ENCODE measurements at places on chromosomes 1 and 21.

DNA sequence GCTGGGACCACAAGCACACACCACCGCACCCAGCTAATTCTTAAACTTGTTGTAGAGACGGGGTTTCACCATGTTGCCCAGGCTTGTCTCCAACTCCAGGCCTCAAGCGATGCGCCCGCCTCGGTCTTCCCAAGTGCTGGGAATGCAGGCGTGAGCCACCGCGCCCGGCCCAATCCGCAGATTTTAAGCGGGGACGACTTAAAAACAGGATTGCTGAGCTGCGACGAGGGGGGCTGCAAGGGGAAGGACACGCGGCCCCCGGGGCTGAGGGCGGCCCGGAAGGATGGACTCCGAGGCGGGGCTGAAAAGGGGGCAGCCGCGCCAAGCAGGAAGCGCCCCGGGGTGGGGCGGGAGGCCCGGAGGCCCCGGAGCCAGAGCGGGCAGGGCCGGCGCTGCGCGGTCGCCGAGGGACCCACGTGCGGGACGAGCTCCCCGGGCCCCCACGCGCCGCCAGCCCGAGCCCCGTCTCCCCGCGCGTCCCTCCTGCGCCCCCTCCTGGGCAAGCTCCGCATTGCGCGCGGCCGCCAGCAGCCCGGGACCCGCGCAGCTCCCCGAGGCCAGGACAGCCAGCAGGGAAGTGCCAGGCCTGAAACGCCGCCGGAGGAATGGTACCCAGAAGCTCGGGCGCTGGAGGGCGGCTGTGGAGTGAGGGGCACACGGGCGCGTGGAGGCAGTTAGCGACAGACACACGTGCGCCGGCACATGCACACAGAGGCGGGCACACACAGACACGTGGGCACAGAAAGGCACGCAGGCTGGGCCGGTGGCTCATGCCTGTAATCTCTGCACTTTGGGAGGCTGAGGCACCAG is 5.5 kb upstream of the PRKCZ start:
- peak; percentile 93 for DNase-seq

GRCh38 chr1:8097908-8098307 is 71.8 kb upstream of the ERRFI1 start:
- no peak for DNase-seq

DNA sequence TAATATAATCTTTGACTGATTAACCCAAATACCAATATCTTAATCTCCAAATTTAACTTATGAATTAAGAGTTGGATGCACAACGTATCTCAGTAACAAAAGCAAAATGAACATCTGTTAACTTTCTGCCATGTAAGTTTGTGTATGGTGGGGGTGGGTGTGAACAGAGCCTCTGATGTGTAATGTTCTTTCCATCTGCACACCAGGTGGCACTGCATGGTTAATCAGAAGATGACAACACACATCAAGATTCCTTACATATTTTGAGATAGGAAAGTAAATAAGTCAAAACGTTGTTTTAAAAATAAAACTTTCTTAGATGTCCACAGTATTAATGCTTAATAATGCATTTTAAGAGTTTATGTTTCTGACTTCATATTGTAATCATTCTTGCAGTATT is 251.9 kb downstream of the DPYD start:
- no peak for DNase-seq

- DNase-seq: no peak
Measured at GRCh38 chr1:58931756-58932155, 147.9 kb upstream of the JUN start.

DNA sequence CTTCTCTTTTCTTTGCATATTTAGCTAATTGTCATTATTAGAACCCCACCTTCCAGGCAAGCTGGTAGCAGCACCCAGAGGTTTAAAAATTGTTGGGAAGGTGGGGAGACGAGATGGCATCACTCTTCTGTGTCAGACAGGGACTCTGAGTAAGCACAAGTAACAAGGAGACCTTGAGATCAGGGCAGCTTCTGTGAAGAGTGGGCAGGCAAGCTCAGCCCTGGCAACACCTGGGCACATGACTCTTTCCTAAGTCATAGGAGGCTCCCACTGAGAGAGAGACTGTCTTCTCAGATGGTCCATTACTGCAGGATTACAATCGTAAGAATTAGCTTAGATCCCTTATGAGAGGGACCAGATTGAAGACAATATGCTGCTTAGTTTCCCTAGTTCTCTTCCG is 183.5 kb downstream of the BRINP2 start:
- DNase-seq: no peak

DNA sequence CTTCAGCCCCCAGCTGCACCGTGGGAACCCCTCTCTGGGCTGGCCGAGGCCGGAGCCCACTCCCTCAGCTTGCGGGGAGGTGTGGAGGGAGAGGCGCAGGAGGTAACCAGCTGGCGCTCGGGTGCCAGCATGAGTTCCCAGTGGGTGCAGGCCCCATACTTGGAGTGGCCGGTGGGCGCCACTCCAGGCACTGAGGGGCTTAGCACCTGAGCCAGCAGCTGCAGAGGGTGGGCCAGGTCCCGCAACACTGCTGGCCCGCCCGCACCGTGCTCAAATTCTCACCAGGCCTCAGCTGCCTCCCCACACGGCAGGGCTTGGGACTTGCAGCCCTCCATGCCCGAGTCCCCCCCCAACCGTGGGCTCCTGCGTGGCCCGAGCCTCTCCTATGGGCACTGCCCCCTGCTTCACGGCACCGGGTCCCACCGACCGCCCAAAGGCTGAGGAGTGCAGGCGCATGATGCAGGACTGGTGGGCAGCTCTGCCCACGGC is 47.2 kb downstream of the LRRC53 start:
- no peak for DNase-seq

DNA sequence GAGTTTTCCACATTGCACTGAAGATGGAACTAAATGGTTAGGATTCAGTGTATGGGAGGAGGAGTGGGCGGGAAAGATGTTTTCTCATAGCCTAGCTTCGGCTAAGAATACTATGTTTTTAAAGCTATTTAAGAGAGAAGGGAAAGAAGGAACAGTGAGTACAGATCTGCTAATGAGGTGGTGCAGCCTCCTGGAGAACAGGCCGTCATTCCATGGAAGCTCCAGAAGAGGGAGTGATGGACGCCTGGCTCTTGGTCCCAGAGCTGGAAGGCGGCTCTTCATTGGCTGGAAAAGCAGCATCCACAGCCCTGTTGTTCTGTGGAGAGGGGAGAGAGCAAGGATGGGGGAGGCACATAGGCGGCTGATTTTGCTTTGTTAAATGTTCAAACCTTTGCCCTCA is 6.9 kb downstream of the CAMK1G start:
- no peak for DNase-seq

DNA sequence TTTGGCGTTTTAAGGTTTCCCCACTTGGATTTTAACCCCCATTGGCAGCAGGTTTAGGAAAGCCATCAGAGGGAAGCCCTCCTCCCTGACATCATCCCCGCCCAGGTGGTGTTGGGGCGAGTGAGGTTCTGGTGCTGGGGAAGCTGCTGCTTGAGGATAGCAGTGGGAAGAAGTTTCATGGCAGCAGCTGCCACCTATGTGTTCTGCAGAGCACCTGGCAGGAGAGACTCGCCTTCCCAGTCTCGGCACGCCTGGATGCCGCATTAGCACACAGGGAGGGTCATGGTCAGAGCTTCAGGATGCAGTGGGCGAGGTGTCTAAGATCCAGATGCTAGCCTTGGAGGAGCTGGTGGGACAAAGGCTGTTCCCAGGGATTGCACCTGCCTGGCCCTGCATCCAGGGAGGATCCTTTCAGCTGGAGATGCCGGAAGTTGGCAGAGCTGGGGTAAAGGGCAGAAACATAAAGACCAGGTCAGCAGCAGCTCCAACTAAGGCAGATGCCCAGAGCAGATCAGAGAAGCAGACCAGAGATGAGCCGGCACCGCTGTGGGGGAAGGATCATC is 33.9 kb downstream of the ABCG1 start:
- DNase-seq: no peak

DNA sequence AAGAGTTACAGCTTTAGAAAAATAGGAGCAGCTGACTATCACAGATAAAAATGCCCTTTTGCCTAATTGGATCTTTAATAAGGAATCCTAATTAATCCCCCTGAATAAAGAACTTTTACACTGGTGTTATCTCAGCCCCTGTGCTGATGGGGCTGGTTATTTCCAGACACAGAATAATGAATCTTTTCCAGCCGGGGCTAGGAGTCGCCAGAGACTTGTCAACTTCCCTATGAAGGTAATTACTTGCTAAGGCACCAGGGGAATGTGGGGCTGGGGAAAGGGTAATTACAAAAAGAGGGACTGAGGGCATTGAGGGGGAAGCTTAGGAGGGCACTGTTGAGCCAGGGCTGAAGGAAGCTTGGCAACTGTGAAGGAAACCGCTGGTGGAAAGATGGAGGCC is 34.5 kb downstream of the HMGB4 start:
- DNase-seq: no peak

Measured in activated effector memory CD4-positive, alpha-beta T cell treated with anti-CD3 and anti-CD28 coated beads, Interleukin-2, amount 50 U/mL, for 16 hours (primary cell).